Activated T-helper 2 cell treated with anti-CD3 and anti-CD28 coated beads, Interferon-gamma antibody, Interleukin-2, Interleukin-4, amounts not matched to agents 10 μg/mL and 5 μg/mL and 100 μg/mL, durations not matched to agents 14 hours and 24 hours and 36 hours (primary cell): ENCODE measurements at places on chromosomes 7 and 10.

DNA sequence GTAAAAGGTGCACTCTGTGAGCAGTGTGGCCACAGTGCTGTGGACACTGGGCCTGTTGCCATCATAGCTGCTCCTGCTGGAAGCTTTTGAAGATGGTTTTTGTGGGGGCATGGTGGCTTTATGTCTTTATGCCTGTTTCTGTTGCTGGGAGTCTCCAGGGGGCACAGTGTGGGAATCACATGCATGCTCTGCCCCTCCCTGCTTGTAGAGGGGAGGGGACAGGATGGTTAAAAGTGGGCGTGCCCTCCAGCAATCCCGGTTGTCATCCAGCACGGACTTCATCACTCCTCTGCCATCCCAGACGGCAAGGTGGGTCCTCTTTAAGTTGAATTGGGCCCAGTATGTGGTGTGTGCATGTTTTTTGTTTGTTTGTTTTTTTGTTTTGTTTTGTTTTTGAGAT is 20.2 kb downstream of the OGDH start:
- no peak overlapping the region for H3K27ac ChIP-seq
- H3K27me3 ChIP-seq, result no peaks in the 10 kb centered on the region
- peaks cover 64% of the 10 kb centered on the region for H3K36me3 ChIP-seq
- peaks cover 64% of the 10 kb centered on the region for H3K4me1 ChIP-seq

GRCh38 chr7:130047831-130048230 is 3.3 kb downstream of the ZC3HC1 start:
- peaks cover 16% of the 10 kb centered on the region for H3K36me3 ChIP-seq
- H3K4me3 ChIP-seq, result no peak overlapping the region
- DNase-seq, result no peak
- peaks cover 7% of the 10 kb centered on the region for H3K4me1 ChIP-seq
- no peak overlapping the region for H3K27ac ChIP-seq

DNA sequence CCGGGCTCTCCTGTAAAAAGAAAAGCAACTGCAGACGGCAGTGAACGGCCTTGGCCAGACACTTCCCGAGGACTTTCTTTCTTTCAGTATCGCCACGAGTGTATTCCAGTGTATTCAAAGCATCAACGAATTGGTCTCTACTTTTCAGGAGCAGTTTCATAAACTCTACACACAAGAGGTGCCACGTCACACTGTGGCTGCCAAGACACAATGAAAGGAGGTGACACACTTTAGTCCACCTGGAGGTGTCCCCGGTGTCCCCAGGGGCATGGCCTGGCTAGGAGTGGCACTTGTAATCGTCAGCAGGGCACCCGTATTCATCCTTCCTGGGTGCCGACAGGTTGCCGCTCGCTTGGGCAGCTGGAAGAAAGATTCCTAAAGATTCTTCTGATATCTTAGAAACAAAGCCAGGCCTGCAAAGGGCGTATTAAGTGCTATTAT is 5.0 kb downstream of the TNS3 start:
- DNase-seq, result no peak
- H3K36me3 ChIP-seq, result no peaks in the 10 kb centered on the region
- H3K4me1 ChIP-seq, result peaks cover 5% of the 10 kb centered on the region
- H3K4me3 ChIP-seq, result no peak overlapping the region
- no peak overlapping the region for H3K27ac ChIP-seq

DNA sequence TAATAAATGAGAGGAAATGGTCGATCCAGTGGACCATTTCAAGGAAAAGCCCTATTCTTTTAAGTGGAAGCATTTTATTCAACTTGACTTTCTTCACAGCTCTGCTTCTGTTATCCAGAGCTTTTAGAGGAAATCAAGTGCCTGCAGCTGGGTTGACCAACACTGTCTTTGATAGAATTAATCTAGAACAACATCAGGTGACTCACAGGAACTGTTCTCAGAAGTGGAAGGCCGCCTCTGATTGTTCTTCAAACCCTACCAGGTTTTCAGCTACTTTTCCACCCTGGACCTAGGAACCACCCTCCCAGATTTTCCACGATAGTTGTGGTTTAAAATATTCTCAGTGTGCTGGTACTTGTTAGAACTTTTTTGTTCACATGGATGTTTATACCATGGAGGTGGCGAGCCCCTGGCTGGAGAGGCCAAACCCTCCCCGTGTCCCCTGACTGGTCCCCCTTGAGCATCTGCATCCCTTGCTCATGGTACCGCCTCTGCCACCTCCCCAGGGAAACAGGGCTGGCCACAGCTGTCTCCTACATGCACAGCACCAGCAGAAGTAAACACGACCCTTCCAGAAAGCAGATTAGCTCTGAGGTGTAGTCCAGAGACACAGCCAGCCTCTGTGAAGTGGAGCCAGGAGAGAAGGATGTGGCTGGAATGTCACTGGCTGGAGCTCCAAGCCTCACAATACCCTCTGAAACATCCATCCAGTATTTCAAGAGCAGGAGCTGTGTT is 293.3 kb downstream of the USP6NL start:
- peak overlapping the region; percentile 43 for H3K27ac ChIP-seq
- H3K4me1 ChIP-seq, result peaks cover 47% of the 10 kb centered on the region
- H3K36me3 ChIP-seq, result peaks cover 94% of the 10 kb centered on the region
- no peaks in the 10 kb centered on the region for H3K27me3 ChIP-seq

- no peak overlapping the region for H3K4me3 ChIP-seq
- H3K36me3 ChIP-seq, result peaks cover 54% of the 10 kb centered on the region
- no peaks in the 10 kb centered on the region for H3K27me3 ChIP-seq
- DNase-seq, result no peak
Observed at GRCh38 chr10:90879062-90879461, 7.3 kb downstream of the RPP30 start.

GRCh38 chr7:99551334-99551733 is 580 bp downstream of the FAM200A start:
- peak overlapping the region; percentile 87 for H3K27ac ChIP-seq
- no peaks in the 10 kb centered on the region for H3K27me3 ChIP-seq
- peaks cover 66% of the 10 kb centered on the region for H3K36me3 ChIP-seq
- DNase-seq, result no peak
- peak overlapping the region; percentile 90 for H3K4me3 ChIP-seq

DNA sequence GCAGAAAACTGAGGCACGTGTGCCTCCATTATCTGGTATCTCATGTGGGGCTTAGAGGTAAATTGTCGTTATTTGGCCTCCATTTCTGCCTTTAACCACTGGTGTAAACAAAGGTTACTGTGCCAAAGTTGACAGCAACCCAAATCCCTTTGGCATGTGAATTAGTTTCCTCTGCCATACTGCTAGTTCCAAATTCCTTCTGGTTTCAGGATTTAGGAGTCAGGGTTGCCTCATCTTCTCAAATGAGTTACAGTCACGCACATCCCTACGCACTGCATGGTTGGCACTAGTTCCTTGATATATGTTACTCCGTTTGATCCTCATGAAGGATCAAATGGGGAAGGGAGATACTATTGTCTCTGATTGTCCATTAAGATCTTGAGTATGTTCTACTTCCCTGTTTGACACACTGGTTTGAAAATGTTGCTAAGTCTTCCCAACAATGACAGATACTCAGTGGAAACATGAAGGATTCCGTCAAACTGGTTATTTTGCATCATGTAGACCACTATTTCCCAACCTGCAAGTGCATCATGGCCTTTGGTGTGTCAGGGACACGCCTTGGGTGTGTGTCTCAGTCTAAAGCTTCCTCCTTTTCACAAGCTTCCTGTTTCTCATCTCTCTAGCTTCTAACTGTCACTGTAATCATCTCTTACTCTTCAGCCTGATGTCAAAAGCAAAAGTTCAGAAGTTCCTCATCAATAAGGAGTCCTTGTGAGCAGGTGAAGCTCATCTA is at the start of gene LIPN:
Gene LIPN (plus strand): TSS at position 655 of the 736 bp plus-strand sequence. CDS start 1,386 bp downstream, outside the sequence.
- H3K27me3 ChIP-seq, result peaks cover 37% of the 10 kb centered on the region
- DNase-seq, result no peak
- no peak within 1 kb of the TSS for H3K4me3 ChIP-seq
- H3K4me1 ChIP-seq, result peaks cover 19% of the 10 kb centered on the region
- no peaks in the 10 kb centered on the region for H3K36me3 ChIP-seq

DNA sequence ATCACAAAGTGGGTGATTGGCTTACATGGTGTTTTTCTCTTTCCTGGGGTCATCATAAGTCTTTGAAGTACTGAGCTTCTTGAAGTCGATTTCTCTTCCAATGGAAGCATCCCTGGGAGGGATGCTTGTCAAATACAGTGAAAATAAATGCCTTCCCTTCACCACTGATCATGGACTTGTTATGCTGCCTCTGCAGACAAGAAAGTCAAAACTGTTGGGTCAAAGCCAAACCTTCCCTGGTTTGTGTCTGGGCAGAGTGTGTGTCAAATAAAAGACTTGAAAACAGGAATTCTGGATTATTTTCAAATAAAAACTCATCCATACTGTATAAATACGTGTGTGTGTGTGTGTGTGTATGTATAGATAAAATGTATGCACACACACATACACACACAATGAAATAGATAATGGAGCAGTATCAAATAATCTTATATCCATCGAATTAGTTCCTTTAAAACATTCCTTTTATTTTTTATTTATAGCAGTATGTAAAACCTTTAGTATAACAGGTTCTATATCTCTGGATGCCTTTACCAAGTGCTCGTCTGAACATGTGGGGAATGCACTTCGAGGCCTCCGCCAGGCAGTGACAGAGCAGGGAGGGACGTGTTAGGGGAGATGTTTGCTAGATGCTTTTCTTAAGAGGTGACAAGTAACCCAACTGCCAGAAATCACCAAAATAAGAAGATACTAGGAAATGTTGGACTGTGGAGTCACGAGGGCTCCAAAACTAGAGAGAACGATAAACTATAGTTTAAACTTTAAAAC is 27.2 kb upstream of the WNT16 start:
- H3K27me3 ChIP-seq, result peaks cover 6% of the 10 kb centered on the region
- H3K27ac ChIP-seq, result no peak overlapping the region
- H3K36me3 ChIP-seq, result no peaks in the 10 kb centered on the region
- DNase-seq, result no peak

DNA sequence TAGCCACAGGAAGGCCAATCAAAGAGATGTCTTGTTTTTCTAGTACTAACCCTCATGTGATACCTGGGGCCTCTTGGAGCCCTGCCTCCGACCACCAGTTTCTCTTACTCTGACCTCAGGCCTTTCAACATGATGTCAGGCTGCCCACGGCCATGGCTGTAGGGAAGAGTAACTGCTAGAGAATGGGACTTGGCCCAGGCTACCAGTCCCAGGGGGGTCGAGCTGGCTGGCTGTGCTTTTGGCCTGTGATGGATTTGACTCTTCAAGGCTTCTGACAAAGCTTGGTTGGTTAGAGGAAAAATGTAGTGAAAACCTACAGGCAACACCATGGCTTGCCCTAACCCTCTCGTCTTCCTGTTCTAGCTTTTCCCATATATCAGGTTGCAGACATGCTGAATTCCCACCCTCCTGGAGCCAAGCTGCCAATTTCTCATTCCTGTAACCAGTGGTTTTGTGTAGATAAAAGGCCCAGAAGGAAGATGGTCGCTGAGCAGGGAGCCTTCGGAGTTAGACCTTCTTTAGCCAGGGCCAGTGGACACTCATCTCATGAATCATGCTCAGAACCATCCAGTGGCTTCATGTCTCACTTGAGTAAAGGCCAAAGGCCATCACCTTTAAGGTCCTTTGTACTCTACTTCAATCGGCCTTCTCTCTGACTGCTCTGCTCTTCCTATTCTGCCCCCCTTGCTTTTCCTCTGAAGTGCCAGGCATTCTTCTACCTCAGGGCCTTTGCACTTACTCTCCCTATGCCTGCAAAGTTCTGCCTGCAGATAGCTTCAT is 19.7 kb downstream of the SUFU start:
- H3K27me3 ChIP-seq, result no peaks in the 10 kb centered on the region
- H3K36me3 ChIP-seq, result peaks cover 14% of the 10 kb centered on the region
- H3K4me3 ChIP-seq, result no peak overlapping the region
- H3K4me1 ChIP-seq, result peaks cover 7% of the 10 kb centered on the region
- no peak for DNase-seq

- H3K4me3 ChIP-seq, result peak overlapping the region; percentile 73
- H3K36me3 ChIP-seq, result no peaks in the 10 kb centered on the region
- peaks cover 13% of the 10 kb centered on the region for H3K4me1 ChIP-seq
- H3K27ac ChIP-seq, result no peak overlapping the region
Observed at GRCh38 chr10:77925410-77925794, 1.2 kb downstream of the DLG5 start.

DNA sequence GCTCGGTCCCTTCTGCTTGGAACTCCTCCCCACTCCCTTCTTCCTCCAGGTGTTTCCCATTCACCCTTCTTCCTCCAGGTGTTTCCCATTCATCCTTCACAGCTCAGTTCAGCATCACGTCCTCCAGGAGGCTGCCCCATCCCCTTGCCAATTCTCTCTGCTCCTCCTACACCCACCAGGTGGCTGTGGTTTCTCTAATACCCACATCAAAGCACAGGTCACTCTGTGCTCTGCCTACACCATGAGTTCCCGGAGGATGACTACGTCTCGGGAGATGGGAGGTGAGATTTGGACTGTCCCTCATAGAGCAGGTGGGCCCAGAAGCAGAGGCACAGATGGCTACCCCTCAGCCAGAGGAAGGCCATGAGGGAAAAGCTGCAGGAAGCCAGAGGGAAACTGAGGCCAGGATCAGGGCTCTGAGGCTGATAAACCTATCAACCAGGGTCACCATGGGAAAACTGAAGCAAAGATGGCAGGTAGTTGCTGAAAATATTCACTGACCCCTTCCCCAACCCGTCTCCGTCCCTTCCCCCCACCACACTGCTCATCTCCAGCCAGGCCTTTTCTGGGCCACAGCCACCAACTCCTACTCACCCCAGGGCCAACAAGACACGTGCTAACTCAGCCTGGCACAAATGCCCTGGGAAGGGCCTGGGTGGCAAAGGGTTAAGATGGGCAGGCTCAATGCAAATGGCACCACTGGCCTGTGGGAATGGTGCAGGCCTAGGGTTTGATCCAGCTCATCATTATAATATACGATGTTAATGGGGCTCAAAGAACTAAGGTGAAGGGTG is 56.6 kb upstream of the CPXM2 start:
- no peak overlapping the region for H3K27ac ChIP-seq
- H3K36me3 ChIP-seq, result no peaks in the 10 kb centered on the region
- no peak for DNase-seq
- H3K4me1 ChIP-seq, result no peaks in the 10 kb centered on the region

DNA sequence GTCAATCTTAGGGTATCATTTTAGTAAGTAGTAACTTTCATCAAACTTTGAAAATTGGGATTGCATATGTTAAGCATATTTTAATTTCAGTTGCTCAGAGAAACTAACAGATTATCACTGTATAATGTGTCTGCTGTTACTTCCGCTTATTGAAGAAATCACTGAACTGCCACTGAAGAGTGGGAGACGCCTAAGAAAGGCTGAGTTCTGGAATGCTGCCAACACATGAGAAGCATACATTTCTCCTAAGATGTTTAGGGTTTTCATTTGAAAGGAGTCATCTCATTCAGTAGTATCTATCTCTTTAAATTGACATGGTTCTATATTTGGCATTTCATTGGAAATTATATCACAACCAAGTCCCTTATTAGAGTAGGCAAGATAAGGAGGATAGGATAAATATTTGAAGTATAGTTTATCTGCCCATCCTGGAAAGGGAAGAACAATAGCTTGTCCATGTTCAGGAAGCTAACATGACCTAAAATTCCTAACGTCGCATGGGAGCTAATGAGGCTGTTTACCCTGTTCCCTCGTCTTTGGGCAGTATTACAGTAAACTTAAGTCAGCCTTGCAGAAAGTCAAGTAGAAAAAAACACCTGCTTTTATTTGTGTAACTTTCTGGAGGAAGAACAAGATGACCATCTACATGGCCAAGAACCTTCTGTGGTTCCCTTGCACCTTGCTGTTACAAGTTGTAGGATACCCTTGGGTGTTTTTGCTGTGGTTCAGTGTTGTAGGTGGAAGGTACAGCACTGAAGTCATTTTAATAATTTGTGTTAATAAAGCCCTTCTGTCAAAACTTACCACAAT is 67.3 kb downstream of the NHLRC2 start:
- H3K4me1 ChIP-seq, result no peaks in the 10 kb centered on the region
- no peak overlapping the region for H3K4me3 ChIP-seq
- H3K27me3 ChIP-seq, result peaks cover 31% of the 10 kb centered on the region
- no peak overlapping the region for H3K27ac ChIP-seq

GRCh38 chr7:113727486-113727885 is 191.3 kb downstream of the PPP1R3A start:
- no peak for DNase-seq
- no peak overlapping the region for H3K27ac ChIP-seq
- no peak overlapping the region for H3K4me3 ChIP-seq
- H3K27me3 ChIP-seq, result no peaks in the 10 kb centered on the region
- H3K4me1 ChIP-seq, result no peaks in the 10 kb centered on the region
